ENCODE measurements at places on chromosomes 3 and 15. TPM values are rescaled to one million over a fixed set of nuclear protein-coding genes. Genes with fewer than 3 reads are reported as not detected.

Gene CCDC54
- polyA plus RNA-seq: not detected

Gene C3orf52
- 0.33 TPM for polyA plus RNA-seq

Gene TRH
- polyA plus RNA-seq: not detected

Gene PIF1
- polyA plus RNA-seq: 7.9 TPM

Gene SKOR1
- polyA plus RNA-seq: 0.29 TPM

Gene LRRC31
- polyA plus RNA-seq: 0.19 TPM

Gene TNFAIP8L3
- 6.5 TPM for polyA plus RNA-seq

Gene UBA7
- 91.1 TPM for polyA plus RNA-seq

Gene TRIM71
- polyA plus RNA-seq: 0.02 TPM

Gene HTR3E
- polyA plus RNA-seq: not detected

Gene RASL12
- 6.5 TPM for polyA plus RNA-seq

Gene CCR4
- 1.4 TPM for polyA plus RNA-seq

Gene TGM5
- 0.02 TPM for polyA plus RNA-seq

Gene ATP13A3
- 14.5 TPM for polyA plus RNA-seq

Gene GPR149
- not detected for polyA plus RNA-seq

Gene FOXL2
- polyA plus RNA-seq: not detected

Gene LINGO1
- 0.93 TPM for polyA plus RNA-seq

Gene ERICH6
- polyA plus RNA-seq: not detected

Gene CTDSPL
- 4.6 TPM for polyA plus RNA-seq

Gene WDR93
- 0.11 TPM for polyA plus RNA-seq

Gene PLSCR4
- polyA plus RNA-seq: 12.1 TPM

Gene RIOX2
- polyA plus RNA-seq: 15.9 TPM

Gene RTP1
- polyA plus RNA-seq: not detected

Gene LTF
- polyA plus RNA-seq: 34.7 TPM

Gene SLC28A1
- 0.29 TPM for polyA plus RNA-seq

Gene FGF12
- polyA plus RNA-seq: 3.9 TPM

Gene NOX5
- 8.6 TPM for polyA plus RNA-seq

Gene ACTC1
- 0.90 TPM for polyA plus RNA-seq

Gene TUSC7
- polyA plus RNA-seq: not detected

Gene GP9
- 2.2 TPM for polyA plus RNA-seq

Gene MCF2L2
- polyA plus RNA-seq: 0.46 TPM

Gene SSUH2
- polyA plus RNA-seq: 1.1 TPM

Gene FBXO40
- not detected for polyA plus RNA-seq

Gene ANKRD34C
- not detected for polyA plus RNA-seq

Gene CA12
- polyA plus RNA-seq: 0.13 TPM

Gene ROBO1
- polyA plus RNA-seq: 3.4 TPM

Gene CELSR3
- polyA plus RNA-seq: 2.5 TPM

Gene STRA6
- 0.68 TPM for polyA plus RNA-seq

Gene PFKFB4
- 4.8 TPM for polyA plus RNA-seq

Gene TMEM44
- 22.4 TPM for polyA plus RNA-seq

Gene EPHB3
- 0.48 TPM for polyA plus RNA-seq

Gene ZMYND10
- 1.6 TPM for polyA plus RNA-seq

Gene TIMP4
- polyA plus RNA-seq: 2.4 TPM

Gene PLCB2
- 63.8 TPM for polyA plus RNA-seq

Gene PDCD10
- 25.5 TPM for polyA plus RNA-seq

Gene TM4SF1
- polyA plus RNA-seq: 75.3 TPM

Gene RASGRP1
- polyA plus RNA-seq: 2.1 TPM

Gene ZMAT3
- polyA plus RNA-seq: 3.5 TPM

Gene GNAT1
- polyA plus RNA-seq: not detected

Gene SUSD5
- polyA plus RNA-seq: 0.35 TPM

Gene OR5K2
- polyA plus RNA-seq: not detected

Gene THSD4
- polyA plus RNA-seq: 0.93 TPM

Gene ZNF592
- 5.3 TPM for polyA plus RNA-seq

Gene NEDD4
- 3.3 TPM for polyA plus RNA-seq

Gene TRIM69
- 22.3 TPM for polyA plus RNA-seq

Gene CORO2B
- 1.2 TPM for polyA plus RNA-seq

Gene ITIH3
- polyA plus RNA-seq: 15.2 TPM

Gene SLC22A13
- polyA plus RNA-seq: 0.05 TPM

Gene CSPG5
- not detected for polyA plus RNA-seq

Measured in spleen (tissue), 13 donors.